ENCODE measurements at places on chromosomes 13 and 19. TPM values are rescaled to one million over a fixed set of nuclear protein-coding genes. Genes with fewer than 3 reads are reported as not detected.
A peak's percentile ranks its signal among the peaks of the same experiment; 100 is the strongest.

- DNase-seq: no peak
These were observed 1446.1 kb downstream of the SLITRK1 start for GRCh38 chr13:82436099-82436585.

Gene OR10H3
- not detected for total RNA-seq

- no peak for DNase-seq
These were observed 41.3 kb upstream of the IPO5 start for GRCh38 chr13:97912139-97912535.

DNA sequence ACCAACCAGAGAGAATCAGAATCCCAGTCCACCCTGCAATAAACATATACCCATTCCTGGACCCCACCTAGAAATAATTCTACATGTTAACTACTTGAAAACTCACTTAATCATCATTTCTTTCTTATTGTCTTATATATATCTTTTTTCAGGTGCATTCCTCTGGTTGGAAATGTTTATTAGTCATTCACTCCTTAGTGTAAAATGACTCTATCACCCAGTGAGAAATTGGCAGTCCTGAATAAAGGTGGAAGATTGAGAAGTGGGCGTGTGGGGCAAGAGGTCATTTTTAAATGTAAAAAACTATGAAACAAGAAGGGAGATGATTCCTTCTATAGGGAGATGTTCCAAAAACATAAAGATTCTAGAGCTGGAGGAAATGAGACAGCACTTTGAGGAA, 101.2 kb upstream of the MBNL2 start:
- no peak for DNase-seq

DNA sequence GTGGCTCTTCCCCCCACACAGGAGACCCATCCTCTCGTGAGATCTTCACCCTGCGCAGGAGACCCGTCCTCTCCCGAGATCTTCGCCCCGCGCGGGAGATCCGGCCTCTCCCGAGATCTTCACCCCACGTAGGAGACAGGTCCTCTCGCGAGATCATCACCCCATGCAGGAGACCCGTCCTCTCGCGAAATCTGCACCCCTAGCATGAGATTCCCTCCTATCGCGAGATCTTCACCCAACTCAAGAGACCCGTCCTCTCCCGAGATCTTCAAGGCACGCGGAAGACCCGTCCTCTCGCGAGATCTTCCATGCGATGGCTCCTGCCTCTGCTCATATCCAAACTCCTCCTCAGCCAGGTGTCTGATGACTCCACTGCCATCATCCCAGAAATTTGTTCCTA, 24.3 kb downstream of the LAIR2 start:
- DNase-seq: no peak

Gene PSG1
- total RNA-seq: not detected

- DNase-seq: peak; percentile 84
These were observed 1.8 kb upstream of the SSBP4 start for GRCh38 chr19:18417250-18418028.

GRCh38 chr13:64083811-64084210, 2668.2 kb upstream of the PCDH20 start:
- DNase-seq: no peak

GRCh38 chr19:3073931-3074595, 11.8 kb upstream of the TLE5 start:
- no peak for DNase-seq

Gene C13orf42
- total RNA-seq: not detected

DNA sequence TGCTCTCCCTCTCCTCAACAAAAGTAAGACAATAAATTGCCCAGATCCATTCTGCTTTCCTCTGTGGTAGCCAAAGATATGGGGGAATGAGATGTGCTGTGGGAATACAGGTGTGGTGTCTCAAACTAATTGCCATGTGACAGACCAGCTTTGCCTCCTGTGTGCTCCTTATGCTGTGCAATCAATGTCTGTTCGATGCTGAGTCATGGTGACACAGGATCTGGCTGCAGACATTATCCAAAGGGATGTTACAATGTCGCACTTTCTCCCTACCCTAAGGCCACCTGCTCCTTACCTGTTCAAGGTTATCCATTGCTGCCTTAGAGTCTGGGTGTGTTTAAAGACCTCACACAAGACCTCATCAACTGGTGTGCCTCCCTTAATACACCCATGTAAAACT, 32.5 kb downstream of the FGF14 start:
- no peak for DNase-seq

Gene PRX
- total RNA-seq: 3.2 TPM

Gene ZNF793
- 1.8 TPM for total RNA-seq

Gene LONP1
- 76.8 TPM for total RNA-seq

Gene CGB8
- total RNA-seq: not detected

DNA sequence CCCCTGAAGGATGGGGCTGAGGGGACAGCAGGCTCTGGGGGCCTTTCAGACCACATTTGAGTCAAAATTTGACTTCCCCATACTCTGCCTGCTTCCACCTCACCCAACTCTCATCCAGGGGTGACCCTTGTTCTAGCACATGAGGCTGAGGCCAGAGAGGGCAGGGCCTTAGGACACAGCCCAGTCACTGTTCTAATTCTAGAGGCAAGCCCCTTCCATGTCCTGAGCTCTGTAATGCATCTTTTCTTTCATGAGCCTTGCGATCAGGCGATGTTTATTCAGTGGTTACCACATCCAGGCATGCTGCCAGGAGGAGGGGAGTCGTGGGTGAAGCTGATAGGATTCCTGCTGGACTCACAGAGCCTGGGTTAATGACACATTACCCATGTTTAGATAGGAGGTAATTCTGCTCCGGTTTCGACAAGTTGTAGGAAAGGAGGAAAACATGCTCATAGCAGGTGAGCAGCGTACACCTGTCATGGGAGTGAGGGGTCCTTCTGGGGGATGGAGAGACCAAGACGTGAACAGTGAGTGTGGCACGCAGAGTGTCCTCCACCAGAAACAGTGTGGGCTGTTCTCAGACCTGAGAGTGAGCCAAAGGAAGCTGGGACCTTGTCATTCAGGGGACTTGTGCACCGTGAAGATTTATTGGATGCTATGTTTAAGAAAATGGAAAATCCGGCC, 9.3 kb downstream of the RPS9 start:
- DNase-seq: peak; percentile 89

Gene MEIS3
- total RNA-seq: 1.3 TPM

DNA sequence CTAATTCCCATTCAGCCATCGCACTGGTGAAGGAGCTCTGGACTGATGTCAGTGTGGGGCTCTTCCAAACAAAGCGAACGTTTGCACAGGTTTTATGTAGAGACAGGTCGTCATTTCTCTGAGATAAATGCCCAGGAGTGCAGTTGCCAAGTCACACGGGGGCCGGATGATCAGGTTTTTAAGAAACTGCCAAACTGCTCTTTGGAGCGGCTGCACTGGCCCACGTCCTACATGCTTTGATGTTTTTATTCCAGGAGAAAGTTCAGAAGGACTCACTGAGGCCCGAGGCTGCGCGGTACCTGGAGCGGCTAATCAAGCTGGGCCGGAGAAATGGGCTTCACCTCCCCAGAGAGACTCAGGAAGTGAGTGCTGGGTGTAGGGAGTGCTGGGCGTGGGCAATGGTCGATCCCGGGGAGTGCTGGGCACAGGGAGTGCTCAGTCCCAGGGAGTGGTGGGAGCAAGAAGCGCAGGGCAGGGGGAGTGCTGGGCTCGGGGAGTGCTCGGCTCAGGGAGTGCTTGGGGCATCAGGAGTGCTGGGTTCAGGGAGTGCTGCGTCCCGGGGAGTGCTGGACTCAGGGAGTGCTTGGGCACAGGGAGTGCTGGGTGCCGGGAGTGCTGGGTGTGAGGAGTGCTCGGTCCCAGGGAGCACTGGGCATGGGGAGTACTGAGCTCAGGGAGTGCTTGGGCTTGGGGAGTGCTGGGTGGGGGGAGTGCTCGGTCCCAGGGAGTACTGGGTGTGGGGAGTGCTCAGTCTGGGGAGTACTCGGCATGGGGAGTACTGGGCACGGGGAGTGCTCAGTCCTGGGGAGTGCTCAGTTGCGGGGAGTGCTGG, 10.7 kb downstream of the THOP1 start:
- DNase-seq: no peak

Gene KCNC3
- total RNA-seq: 2.4 TPM

DNA sequence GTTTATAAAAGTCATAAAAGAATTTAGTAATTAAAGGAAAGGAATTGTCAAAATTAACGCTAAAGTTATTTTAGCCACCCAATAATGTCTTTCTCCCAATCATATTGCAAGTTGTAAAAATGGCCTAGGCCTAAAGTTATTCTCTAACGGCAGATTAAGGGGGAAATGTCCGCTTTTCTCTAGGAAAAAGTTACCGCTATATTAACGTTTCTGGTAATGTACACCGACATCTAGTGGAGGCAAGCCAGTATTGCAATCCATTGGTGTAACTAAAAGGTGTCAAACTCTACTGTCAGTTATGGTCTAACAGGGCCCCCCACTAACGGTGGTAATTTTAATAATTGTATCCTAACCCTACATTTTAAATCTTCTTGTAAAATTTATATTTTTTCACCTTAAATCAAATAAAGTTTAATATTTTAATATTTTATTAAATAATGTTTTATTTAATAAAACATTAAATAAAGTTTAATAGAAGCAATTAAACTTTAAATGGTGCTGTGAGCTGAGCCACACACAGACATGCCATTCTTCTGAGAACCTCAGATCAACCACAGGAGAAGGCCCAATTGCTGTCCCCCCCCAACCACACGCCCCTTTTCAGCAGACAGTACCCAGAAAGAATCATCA, 35.9 kb upstream of the ZSCAN5A start:
- DNase-seq: no peak

DNA sequence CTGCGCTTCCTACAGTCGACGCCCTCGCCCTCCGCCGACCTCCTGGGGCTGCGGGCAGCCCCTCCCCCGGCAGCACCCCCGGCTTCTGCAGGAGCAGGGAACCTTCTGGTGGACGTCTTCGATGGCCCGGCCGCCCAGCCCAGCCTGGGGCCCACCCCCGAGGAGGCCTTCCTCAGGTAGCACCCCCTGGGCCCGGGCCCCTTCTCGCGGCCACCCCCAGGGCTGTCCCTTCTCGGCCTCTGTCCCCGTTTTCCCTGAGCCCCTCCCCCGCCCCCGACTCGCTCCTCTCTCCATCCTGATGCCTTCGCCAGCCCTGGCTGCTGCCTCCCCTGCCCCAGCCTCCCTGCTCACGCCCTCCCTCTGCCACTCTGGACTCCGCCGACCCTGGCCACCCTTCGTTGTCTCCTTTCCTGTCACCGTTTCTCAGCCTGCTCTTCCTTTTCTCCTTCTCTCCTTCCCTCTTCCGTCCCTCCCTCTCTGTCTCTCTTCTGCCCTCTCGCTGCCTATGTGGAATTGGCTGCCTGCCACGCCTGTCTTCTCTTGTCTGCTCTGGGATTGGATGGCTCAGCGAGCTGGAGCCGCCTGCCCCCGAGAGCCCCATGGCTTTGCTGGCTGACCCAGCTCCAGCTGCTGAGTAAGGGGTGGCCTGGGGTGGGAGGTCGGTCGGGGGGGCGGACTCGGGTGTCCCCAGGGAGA, 11.0 kb downstream of the FUZ start:
- peak; percentile 96 for DNase-seq

Gene FFAR2
- 0.13 TPM for total RNA-seq

Gene TNFSF13B
- 1.5 TPM for total RNA-seq

Measured in psoas muscle (tissue), 8 donors.